ENCODE measurements at places on chromosomes 16 and 17.

DNA sequence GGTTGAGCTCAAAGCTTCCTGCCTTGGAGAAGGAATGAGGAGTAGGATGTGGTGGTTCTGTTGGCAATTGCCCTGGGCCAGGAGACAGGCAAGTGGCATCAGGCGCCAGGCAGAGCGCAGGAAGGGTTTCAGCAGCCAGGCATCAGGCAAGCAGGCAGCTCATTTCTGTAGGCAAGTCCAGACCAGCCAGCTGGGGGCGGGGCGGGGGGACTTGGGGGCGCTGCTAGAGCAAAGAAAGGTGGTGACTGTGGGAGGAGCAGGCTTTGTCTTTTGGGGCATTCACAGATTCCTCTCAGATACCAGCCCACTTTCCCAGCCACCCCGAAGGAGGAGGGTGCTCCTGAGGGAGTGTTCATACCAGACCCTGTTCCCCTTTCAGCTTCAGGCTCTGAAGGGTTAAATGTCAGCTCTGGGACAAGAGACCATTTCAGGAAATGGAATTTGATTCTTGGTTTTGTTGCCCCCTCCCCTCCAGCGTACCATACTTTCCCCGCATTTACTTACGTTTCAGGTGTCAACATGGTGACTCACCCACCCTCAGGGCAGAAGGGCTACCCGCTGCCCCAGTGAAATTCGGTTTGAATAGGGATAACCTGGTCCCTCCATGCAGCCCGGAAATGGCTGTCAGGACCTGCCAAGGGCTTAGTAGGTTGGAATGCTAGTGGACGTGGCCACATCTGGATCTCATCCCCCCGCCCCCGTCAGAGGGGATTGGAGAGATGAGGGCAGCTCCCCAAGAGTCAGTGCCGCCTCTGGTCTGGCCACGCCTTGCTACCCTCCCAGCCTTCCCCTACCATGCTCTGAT is 13.2 kb downstream of the NGFR start:
- DNase-seq, result no peak

- DNase-seq, result no peak
These were observed 1.3 kb downstream of the ABCC11 start for GRCh38 chr16:48246066-48246465.

- no peak for DNase-seq
These were observed 73.4 kb upstream of the GSG1L start for GRCh38 chr16:28136751-28137434.

DNA sequence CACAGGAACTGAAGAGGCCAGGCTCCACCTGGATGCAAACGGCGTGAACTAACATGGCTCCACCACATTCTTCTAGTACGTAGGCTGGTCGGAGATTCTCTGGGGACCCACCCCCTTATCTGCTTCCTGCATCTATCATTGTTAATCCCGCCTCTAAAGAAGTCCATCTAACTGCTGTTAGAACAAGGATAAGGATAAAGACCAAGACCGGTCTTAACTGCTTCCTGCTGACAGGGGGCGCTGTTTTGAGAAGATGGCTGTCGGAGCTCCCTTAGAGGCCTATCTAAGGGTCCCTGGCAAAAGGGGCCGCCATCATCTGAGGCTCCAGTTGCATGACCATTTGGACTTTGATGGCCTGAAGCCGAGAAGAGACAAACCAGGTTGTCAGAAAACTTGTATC is 25.8 kb upstream of the TNFSF12 start:
- DNase-seq, result no peak

- no peak for DNase-seq
These were observed 14.2 kb downstream of the MOSMO start for GRCh38 chr16:22022151-22022550.

DNA sequence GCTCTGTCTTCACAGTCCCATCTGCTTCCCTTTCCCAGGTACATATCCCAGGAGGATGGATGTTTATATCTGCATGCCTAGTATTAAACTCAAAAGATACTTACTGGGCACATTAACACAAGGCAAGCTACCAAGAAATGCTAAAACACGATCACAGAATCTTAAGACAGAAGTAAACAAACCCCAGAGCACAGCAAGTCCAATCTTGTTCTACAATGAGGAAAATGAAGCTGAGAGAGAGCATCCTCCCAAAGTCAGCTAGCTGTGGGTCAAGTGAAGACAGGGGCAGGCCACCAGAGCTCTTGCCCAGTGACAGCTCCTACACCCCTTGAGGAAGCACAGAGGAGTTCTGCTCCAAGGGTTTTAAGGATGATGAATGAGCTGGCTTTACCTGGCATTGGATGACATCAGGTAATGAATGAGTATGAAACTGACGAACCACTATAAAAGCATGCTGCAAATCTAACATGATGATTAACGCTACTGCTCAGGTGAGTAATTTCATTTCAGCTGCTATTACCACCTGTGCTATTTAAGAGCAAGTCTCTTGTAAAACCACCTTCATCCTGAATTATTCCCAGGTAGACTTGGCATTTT is 20.3 kb downstream of the XPO6 start:
- DNase-seq, result no peak

DNA sequence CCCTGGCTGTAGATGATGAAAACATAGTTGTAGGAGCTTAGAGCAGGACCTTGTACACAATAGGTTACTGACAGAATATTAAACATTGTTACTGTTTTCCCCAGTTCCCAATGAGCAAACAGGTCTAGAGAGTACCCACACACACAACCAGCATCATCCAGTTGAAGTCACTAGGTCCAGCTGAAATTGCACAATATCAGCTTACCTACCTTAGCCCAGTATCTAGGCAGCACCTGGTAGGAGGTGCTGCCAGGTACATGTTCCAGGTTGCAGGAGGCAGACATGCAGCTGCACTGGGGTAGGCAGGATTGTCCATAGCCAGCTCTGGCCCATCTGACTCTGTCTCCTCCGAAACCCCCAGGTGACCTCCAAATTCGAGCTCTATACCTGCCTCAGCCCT is 1.5 kb upstream of the SYCE1L start:
- DNase-seq, result no peak

- no peak for DNase-seq
These were observed 197.3 kb downstream of the ANKFN1 start for GRCh38 chr17:56350592-56350991.

GRCh38 chr17:56676810-56677209 is 83.3 kb downstream of the NOG start:
- DNase-seq, result no peak

GRCh38 chr17:33300241-33300640 is 7.1 kb upstream of the ASIC2 start:
- DNase-seq, result no peak

- no peak for DNase-seq
These were observed 4.5 kb upstream of the CLDN7 start for GRCh38 chr17:7266784-7267183.

GRCh38 chr17:75517297-75517865 is 1.1 kb downstream of the TSEN54 start:
- peak; percentile 42 for DNase-seq

DNA sequence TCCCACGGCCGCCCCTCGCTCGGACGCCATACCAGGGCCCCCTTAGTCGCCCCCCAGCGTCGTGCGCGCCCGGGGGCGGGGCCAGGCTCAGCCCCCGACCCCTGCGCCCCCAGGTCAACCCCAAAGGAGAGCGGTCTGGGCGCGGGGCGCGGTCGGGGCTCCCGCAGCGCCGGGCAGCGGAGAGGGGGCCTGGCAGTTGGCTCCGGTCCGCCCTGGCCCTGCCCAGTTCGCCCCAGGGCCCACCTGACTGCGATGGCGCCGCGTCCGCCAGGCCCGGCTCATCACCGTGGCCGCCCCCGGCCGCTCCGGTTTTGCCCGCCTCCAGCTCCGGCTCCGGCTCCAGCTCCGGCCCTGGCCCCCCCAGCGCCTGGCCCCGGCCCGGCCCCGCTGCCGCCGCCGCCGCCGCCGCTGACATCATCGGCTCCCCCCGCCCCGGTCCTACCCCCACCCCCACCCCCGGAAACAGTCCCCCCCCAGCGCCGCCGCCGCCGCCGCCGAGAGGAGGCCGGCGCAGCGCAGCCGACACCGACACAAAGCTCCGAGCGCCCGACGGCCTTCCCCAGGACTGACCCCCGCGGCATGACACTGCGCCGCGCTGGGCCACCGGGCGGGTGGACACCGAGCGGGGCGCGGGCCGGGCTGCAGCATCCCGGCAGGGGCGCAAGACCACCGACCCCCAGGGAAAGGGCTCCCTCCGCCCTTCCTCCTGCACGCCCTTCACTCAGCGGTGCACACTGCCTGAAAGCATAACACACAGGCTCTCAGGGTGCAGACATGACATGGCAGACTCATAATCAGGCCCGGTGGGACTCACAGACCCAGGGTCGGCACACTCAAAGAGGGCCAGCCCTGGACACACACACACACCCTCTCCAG is at the start of gene ZBTB4:
TSS of gene ZBTB4 (minus strand) at position 419 of the 876 bp plus-strand sequence. CDS start 12,830 bp downstream, outside the sequence.
- DNase-seq, result peak; percentile 74

- DNase-seq, result no peak
These were observed 139.8 kb downstream of the KATNIP start for GRCh38 chr16:27689711-27690110.

- DNase-seq, result no peak
These were observed 103.4 kb downstream of the VPS53 start for GRCh38 chr17:611202-611601.

DNA sequence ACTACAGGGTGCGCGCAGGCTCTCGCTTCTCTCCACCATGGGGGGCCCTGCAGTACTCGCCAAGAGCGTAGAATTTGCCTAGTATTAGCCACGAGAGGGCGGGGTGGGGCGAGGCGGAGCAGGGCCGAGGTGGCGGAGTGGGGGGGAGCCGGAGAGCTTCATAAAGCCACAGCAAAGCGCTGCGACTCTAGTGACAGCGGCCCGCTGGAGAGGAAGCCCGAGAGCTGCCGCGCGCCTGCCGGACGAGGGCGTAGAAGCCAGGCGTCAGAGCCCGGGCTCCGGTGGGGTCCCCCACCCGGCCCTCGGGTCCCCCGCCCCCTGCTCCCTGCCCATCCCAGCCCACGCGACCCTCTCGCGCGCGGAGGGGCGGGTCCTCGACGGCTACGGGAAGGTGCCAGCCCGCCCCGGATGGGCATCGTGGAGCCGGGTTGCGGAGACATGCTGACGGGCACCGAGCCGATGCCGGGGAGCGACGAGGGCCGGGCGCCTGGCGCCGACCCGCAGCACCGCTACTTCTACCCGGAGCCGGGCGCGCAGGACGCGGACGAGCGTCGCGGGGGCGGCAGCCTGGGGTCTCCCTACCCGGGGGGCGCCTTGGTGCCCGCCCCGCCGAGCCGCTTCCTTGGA is at the start of gene TBX21:
TSS of gene TBX21 (plus strand) at position 190 of the 627 bp plus-strand sequence. CDS start at position 409, 219 bp downstream.
- peak; percentile 90 for DNase-seq

- DNase-seq, result no peak
These were observed 2.4 kb upstream of the CCL3L1 start for GRCh38 chr17:36198831-36199465.

DNA sequence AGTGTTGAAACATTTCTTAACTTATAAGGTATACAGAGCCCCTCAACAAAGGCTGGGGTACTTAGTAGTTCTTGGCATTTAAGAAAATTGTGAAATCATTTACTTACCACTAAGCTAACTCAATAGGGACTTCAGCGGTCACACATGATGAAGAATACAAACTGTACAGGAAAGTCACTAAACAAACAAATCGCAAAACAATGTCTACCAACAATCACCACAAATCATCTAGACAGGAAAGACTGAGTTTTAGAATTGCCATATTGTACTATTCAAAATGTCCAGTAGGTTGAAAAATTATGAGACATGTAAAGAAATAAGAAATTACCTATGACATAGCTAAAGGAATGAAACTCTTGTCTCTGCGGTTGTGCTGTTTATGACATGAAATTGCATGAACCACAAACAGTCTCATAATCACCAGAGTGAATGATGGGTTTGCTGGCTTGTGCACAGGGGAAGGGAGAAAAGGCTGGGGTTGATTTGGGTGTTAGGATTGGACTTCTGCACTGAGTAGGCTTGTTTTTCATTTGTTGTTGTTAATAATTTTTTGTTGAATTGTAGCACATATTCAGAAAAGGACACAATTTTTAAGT is 441.1 kb upstream of the MON1B start:
- no peak for DNase-seq

- DNase-seq, result no peak
These were observed 1.2 kb upstream of the ABCA3 start for GRCh38 chr16:2341456-2342447.

DNA sequence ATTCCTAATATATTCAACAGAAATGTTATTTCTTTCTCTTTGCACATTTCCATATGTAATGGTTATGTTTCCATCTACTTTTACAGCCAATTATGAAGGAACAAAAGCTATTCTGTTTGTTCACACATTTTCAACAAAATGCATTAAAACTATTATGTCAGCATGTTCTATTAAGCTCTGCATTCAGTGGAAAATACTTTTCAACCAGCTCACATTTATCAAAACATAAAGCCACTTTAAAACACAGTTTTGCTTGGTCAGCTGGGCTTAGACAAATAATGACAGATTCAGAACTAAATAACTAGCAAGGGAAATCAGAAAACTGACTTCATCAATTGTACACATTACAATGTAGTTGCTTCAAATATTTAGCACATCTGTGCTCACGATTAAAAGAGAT is 6.9 kb downstream of the SALL1 start:
- DNase-seq, result no peak

GRCh38 chr17:28874750-28875149 is 19.9 kb downstream of the ERAL1 start:
- no peak for DNase-seq

DNA sequence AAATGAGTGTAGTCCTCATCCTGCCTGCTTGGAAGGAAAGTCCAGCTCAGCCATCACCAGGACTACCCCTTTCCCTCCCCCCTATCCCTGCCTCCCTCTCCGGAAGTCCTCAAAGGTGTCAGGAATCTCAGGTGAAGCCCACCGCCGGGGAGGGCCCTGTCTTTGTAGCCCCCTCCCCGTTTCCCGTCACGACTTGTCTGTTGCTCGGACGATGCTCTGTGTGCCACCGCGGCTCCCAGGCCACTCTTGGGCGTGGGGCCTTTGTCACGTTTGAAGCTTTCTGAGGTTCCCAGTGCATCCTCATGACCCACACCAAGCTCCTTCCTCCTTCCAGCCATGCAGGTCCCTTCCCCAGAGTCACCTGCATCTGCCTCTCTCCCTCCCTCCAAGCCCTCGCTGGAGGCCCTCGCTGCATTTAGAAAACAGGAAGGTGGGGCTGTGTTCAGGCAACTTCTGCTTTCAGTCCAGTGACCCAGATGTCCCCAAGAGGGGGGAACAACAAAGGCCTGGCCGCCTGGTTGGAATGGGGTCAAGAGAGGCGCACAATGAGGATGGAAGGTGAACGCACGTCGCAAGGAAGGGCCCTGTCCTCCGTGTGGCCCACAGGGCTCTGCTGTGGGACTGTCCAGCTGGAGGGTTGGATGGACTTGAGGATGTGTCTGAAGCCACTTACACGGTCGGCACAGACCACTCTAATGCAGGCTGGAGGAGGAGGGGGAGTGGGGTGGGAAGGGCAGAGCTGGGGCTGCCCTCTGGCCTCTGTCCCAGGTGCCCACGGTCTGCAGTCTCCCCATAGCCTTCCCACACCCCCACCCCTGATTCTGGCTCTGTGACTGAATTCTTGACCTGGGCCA is 59.9 kb downstream of the OR1D5 start:
- peak; percentile 85 for DNase-seq

- no peak for DNase-seq
These were observed 64.5 kb upstream of the NLK start for GRCh38 chr17:27977751-27978688.

All from germinal center (tissue), 1 donor.